ENCODE measurements at places on chromosomes 2 and 18. TPM values are rescaled to one million over a fixed set of nuclear protein-coding genes. Genes with fewer than 3 reads are reported as not detected.

REG1A gene
- not detected for total RNA-seq

RSAD2 gene
- 3.7 TPM for total RNA-seq

GKN1 gene
- not detected for total RNA-seq

SRD5A2 gene
- total RNA-seq, result not detected

GRCh38 chr18:24868311-24868710 lies 407.9 kb downstream of the HRH4 start:
- DNase-seq, result no peak

- DNase-seq, result no peak
Observed at GRCh38 chr2:146806364-146807005, 1038.3 kb upstream of the ACVR2A start.

DNA sequence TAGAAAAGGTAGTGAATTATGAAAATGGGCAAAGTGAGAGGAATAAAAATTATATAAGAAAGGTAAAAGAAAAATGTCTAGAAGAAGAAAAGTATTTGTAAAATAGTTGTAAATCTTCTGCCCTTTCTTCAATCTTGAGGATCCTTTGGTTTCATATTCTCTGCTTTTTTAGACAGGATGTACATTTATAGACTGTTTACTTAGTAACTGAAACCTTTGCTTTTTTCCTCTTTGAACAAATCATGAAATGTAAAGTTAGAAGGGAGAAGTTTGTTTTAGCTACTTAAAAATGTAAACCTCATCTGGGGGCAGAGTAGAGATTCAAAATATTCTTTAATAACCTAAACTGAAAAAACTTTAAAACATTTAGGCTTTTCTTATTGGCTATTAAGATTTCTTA lies 150.4 kb upstream of the ITGA4 start:
- no peak for DNase-seq

- DNase-seq, result no peak
Observed at GRCh38 chr2:197700960-197701359, 4.2 kb upstream of the MARS2 start.

DNA sequence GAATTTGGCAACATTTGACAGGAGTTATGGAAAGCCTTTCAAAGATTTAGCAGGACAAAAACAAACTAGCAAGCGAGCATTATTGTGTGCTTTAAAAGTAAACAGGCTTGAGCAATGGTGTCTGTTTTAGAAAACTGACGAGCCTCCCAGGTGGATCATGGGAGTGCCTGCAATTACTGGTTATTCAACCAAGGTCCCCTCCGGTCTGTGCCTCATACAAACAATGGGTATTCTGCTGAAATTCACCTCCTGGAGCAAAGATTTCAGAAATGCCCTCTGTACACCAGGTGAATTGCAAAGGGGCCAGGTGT lies 22.4 kb downstream of the RTP5 start:
- DNase-seq, result no peak

DNA sequence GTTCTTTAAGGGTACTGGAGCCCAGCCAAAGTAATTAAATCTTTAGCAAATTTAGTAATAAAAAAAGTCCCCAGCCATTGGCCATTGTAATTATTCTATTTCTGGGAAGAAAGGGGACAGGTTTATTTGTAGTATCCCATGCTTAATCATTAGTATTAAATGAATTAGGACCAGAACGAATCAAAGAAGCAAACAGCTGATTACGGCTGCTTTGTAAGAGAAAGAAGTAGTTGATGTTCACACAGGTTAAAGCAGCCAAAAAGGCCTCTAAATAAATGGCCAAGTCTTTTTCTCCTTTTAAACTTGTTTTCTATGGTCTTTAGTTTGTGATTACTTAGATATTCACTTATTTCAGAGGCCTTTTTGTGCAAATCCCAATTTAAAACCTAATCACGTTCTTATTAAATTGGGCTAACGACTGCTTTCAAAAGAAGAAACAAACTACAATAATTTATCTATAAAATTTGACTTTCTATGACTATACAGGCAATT lies 48.6 kb upstream of the DNAH7 start:
- DNase-seq, result no peak

- no peak for DNase-seq
Observed at GRCh38 chr2:165274698-165275097, 35.5 kb downstream of the SCN2A start.

DNA sequence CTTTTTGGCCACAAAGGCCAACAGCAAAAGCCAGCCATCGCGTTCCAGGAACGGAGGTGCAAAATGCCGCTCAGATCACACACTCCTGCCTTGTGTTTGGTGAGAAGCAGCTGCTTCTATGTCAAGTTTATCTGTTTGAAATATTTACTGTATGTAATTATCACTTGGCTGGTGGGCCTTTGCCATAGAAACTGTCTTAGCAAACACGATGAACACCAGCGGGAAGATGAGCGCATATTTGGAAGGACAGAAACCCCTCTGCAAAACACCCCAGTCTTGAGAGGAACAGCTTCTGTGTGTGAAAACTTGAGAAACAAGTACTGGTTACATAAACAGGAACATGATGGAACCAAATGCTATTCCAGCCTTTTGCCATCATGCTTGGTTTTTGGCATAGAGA lies 59.7 kb downstream of the SCG2 start:
- no peak for DNase-seq

GRCh38 chr2:11874861-11875260 lies 128.4 kb downstream of the LPIN1 start:
- no peak for DNase-seq
